ENCODE measurements at places on chromosomes 16 and 17.

DNA sequence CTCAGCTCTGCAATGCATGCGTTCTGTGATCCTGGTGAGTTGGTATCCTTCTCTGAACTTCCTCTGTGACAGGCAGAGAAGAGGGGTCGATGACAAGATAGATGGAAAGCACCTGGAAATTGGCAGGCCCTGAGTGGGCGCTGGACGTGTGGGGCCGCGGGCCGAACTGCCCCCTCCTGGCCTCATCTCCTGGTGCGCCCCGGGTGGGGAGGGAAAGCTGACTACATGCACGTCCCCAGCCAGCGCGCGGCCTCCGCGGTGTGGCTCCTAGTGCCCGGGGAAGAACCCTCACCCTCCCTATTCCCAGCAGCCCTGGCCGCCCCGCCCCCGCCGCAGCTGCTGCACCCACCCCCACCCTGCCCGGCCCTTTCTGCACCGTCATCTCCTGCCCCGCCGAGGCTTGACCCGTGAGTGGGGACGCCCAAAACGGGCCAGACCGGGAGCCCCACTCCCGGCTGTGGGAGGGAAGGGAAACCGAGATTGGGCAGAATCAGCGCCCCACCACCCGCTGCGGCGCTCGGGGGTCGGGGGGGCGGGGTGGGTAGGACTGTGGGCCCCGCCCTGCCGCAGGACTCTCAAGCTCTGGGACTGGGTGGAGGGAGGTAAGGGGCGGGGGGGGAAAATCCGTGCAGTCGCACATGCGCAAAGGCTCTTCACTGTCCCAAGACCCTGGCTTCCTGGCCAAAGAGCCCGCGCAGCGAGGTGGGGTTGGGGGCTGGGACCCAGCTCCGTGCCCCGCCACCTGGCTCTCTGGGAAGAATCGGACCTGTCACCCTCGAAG, at the start of gene NOL3:
TSS of gene NOL3 (plus strand) at position 371 of the 781 bp plus-strand sequence.
- no peak for DNase-seq

DNA sequence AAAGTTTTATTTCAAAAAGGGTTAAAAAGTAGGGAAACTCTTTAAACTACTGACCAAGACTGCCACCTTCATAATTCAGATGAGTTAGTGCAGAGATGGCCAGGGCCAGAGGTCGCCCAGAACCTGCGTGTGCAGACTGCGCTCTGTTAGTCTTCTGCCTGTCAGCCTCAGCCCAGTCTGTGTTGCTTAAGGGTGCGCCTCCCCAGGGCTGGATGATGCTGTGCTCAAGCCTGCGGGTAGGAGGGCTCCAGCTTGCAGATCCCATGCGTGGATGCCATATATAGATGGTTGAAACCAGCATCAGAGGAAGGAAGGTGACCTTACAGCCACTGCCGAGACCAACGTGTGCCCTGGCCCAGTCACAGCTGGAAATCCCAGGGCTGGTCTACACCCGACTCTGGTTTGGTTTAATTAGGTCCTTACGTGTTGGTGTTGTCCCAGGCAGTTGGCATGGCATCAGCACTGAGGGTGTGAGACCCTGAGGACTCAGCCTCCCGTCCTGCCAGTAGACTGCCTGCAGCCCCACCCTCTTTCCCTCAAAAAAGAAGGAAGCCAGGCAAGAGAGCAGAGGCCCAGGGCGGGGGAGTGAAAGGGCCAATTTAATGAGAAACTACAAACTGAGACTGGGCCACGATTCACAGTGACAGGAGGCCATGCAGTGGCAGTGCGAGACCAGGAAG, 27.7 kb downstream of the CDIP1 start:
- no peak for DNase-seq

GRCh38 chr17:49874911-49875310, 27.0 kb upstream of the TAC4 start:
- no peak for DNase-seq

- peak; percentile 60 for DNase-seq
Measured at GRCh38 chr17:47694581-47695428, 844 bp downstream of the TBKBP1 start.

- DNase-seq = no peak
Measured at GRCh38 chr17:76996741-76997694, 128.8 kb downstream of the MGAT5B start.

GRCh38 chr17:39236450-39236927, 10.7 kb upstream of the STAC2 start:
- DNase-seq = no peak

DNA sequence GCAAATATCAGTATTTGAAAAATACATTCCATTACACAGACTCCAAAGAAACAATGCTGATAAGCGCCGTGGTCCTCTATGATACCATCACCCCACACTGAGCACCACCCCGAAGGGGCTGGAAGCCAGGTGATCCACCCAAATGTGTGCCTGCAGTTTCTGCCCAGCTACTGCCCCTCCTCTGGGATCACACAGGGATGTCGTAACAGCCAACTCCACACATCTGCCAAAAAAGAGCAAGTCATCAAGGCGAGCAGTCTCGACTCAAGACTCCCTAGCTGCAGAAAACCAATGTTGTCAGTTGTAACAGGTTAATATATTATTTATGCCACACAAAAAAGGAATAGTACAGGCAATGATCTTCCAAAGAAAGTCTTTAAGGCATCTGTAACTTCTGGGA, 21.0 kb downstream of the CYB5D2 start:
- peak; percentile 22 for DNase-seq

GRCh38 chr17:66491213-66491612, 188.8 kb downstream of the PRKCA start:
- DNase-seq = no peak

GRCh38 chr16:22739077-22739476, 74.9 kb upstream of the HS3ST2 start:
- peak; percentile 76 for DNase-seq

DNA sequence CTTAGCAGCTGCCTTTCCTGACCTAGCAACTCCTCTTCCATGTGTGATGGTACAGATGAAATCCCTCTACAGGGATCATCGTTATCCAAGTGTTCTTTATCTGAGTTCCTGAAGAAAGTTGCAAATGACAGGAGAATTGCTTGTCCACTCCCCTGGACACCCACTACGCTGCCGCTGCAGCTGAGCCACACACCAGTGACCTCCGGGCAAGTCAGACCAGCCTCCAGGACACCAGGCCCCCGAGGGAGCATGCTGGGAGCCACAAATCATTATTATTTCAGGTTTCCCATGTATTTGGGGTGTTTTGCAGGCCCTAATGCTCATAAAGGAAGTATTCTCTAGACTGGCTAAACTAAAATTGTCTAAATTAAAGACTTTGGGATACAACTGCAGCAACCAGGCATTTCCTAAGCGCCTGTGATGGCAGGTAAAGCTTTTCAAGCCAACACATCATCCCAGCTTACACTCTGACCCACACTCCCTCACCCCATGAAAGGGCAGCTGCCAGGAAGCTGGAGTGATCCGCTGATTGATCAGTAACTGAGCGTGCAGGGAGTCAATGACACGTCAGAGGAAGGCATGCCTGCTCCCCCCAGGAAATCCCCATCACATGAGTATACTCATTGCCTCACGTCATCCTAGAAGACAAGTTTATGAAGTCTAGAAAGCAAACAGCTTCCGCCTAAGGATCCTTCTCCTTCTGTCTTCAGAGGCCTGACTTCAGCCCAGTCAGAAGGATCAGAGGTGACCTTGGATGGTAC, 14.4 kb downstream of the FA2H start:
- no peak for DNase-seq
